Mesothelial cell of epicardium (in vitro differentiated cells): ENCODE measurements at places on chromosomes 1 and 21. TPM values are rescaled to one million over a fixed set of nuclear protein-coding genes. Genes with fewer than 3 reads are reported as not detected.

Gene WDR47
- 11.3 to 12.6 TPM (median 11.3 TPM) in 3 replicates for total RNA-seq

DNA sequence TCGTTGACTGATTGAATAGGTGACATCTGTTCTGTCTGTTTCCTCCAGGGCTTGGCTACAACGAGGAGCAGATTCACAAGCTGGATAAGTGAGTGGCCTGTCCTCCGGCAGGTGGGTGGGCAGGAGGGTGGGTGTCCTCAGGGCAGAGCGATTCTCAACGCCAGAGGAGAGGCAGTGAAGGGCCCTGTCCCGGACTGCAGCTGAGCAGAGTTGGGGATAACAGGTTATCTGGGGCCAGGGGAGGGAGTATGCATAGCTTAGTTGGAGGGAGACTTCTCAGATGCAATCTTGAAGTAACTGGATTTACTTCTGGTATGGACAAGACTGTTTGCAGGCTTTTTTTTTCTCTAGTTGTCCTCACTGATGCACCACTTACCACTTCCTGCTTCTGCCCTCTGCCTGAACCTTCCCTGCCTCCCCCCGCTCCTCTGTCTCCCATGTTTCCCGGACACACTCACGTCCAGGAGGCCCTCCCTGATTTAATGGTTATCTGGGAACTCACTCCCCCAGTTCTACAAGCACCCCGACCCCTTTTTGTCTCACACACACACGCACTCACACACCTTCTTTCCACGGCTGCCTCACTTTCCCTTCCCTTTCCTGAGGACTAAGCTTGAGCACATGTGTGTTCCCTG, 16.4 kb upstream of the RASSF5 start:
- H3K4me3 ChIP-seq, result peak overlapping the region; percentile 26
- no peaks in the 10 kb centered on the region for H3K27me3 ChIP-seq
- peak overlapping the region; percentile 57 for H3K27ac ChIP-seq

GRCh38 chr1:182069028-182069466, 7.5 kb upstream of the ZNF648 start:
- H3K27me3 ChIP-seq, result peaks cover 11% of the 10 kb centered on the region
- DNase-seq, result peak; percentile 74
- peak overlapping the region; percentile 1 for H3K4me3 ChIP-seq
- no peak overlapping the region for H3K27ac ChIP-seq

GRCh38 chr1:226201029-226201593, 14.6 kb upstream of the ACBD3 start:
- H3K27me3 ChIP-seq, result no peaks in the 10 kb centered on the region
- no peak overlapping the region for H3K27ac ChIP-seq

- no peak overlapping the region for H3K4me3 ChIP-seq
- no peaks in the 10 kb centered on the region for H3K36me3 ChIP-seq
- peaks cover 3% of the 10 kb centered on the region for H3K4me1 ChIP-seq
- no peaks in the 10 kb centered on the region for H3K27me3 ChIP-seq
- no peak overlapping the region for H3K27ac ChIP-seq
- DNase-seq, result no peak
Measured at GRCh38 chr1:246805135-246805716, 81.0 kb downstream of the SCCPDH start.

DNA sequence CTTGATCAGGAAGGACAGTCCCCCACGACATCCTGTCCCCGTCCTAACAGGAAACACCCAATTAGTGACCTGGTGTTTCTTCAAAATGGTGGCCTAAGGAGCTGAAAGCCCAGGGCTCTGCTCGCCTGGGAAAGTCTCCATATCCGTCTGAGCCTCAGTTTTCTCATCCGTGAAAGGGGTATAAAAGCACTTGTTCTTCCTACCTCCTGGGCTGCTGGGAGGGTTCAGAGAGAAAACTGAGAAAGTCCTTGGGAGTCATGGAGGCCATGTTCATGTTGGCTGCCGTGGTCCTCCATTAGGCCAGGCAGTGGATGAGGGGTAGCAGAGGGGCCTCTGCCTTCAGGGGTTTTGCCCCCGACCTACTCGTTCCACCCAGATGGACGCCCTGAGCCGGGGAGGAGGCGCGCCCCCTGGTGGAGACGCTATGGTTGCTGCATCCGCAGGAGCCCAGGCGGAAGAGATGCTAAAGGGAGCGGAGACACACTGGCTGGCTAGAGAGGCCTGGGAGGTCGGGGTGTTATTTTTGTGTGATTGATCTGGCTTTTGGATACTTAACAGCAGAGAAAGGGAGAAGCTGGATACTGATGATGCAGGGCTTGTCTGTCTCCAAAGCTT, 113.5 kb downstream of the PRDM2 start:
- no peaks in the 10 kb centered on the region for H3K4me1 ChIP-seq
- H3K4me3 ChIP-seq, result no peak overlapping the region
- no peaks in the 10 kb centered on the region for H3K36me3 ChIP-seq
- no peak for DNase-seq
